ENCODE measurements at places on chromosomes 4 and X.
A peak's percentile ranks its signal among the peaks of the same experiment; 100 is the strongest.

DNA sequence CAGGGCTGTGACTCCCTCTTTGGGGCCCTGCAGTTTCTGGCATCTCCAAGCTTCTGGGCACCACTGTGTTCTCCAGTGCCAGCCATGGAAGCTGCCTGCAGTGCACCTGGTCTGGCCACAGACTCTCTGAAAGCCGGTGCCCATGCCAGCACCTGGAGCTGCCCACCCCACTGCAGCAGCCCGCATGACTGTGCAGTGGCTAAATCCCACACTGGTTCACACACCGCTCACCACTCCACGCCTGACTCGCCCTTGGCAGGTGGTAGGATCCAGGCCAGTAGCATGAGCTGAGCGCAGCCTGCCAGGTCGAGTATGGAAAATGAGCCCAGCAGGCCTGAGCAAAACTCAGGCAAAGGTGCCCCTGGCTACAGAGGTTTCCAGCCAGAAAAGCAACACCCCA lies 72.8 kb upstream of the INTU start:
- DNase-seq, result no peak

DNA sequence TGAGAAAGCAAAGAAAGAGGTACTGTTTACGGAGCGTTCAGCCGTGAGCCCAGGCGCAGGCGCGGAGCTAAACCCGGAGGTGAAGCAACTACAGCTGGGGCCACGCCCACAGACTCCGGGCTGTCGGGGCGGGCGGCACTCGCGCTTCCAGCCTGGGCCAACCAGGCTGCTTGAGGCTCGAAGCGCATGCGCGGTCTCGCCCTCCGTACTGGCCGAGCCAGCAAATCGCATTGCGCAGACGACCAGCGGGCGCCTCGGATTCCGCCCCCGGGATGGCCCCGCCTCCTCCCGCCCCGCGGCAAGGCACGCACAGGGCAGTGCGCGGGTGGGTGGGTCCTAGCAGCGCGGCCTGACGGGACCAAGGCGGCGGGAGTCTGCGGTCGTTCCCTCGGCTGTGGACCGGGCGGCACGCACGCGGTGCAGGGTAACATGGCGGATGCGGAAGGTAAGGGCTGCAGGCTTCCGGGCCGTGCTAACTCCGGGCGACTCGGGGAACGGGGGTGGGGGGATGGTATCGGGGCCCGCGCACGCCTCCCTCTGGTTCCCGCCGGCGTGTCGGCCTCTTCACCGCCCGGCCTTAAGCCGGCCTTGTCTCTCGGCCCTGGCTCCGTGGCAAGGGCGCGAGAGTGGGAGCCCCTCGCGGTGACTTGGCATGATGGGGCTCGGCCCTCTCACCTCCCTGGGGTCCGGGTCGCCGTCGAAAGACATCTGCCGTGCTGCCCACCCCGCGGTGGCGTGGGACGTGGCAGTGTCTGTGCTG lies at the start of gene DKC1:
TSS of gene DKC1 (plus strand) at position 328 of the 760 bp plus-strand sequence. CDS start at position 430, 102 bp downstream.
- peak; percentile 93 for DNase-seq

- no peak for DNase-seq
Observed at GRCh38 chr4:154958121-154958520, 177.0 kb downstream of the RBM46 start.

DNA sequence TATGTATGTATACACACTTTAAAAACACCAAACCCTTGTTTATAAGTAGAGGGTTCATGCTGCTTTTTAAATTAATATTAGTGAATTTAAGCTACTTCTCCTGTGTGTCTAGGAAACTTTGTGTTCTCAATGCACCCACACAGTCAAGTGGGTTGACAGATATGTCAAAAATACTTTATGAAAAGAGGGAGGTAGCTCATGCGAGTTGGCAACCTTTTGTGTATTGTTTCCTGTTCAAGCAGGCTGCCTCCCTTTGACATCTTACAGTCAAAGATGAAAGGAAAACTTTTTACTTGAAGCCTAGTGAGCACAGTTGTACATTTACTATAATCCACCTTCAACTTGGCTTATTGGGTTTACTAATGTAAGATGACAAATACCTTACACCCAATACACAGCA lies 218.4 kb downstream of the KLHL13 start:
- no peak for DNase-seq

DNA sequence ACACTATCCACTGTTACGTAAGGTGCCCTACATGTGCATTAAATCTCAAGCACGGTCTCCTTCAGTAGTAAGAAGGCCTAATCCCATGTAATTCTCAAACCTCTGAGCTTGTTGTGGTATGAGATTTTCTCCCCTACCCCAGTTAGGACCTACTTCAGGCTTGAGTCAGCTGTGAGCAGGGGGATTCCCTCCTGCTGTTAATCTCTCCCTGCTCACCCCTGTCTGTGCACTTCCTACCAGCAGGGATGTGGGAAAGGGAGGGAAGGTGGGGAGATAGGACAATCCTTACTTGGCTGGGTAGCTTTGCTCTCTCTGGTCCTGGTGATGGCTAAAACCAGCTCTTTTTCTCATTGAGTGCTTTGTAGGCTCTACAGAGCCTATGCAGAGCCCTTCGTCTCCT lies 60.8 kb downstream of the PALLD start:
- DNase-seq, result no peak

DNA sequence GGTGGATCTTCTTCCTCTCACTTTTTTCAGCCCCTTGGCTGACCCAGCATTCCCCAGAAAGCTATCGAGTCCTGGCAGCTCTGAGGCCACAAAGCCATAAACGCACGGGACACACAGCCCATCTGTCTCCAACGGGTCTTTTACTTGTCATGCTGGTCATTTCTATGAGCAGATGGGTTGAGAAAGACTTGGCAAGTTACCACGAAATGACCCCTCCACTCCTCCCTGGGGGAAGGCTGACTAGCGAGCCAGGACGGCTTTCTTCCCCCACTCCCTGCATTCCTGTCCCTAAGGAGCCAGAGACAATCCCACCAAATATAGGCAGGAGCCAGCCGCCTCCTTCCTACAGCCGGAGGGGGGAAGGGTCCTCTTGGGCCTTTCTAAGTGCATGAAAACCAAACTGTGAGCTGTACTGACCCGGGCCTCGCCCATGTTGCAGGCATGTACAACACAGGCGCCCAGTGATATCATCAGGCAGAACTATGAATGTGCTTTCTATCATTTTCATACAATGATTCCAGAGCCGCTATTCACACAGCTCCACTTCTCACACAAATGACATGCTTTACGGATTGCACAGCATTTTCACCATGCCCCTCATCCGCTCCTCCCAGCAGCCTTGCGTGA lies 28.6 kb downstream of the AFAP1 start:
- DNase-seq, result peak; percentile 96
